ENCODE measurements at places on chromosomes 1 and 21. TPM values are rescaled to one million over a fixed set of nuclear protein-coding genes. Genes with fewer than 3 reads are reported as not detected.
A peak's percentile ranks its signal among the peaks of the same experiment; 100 is the strongest.

DNA sequence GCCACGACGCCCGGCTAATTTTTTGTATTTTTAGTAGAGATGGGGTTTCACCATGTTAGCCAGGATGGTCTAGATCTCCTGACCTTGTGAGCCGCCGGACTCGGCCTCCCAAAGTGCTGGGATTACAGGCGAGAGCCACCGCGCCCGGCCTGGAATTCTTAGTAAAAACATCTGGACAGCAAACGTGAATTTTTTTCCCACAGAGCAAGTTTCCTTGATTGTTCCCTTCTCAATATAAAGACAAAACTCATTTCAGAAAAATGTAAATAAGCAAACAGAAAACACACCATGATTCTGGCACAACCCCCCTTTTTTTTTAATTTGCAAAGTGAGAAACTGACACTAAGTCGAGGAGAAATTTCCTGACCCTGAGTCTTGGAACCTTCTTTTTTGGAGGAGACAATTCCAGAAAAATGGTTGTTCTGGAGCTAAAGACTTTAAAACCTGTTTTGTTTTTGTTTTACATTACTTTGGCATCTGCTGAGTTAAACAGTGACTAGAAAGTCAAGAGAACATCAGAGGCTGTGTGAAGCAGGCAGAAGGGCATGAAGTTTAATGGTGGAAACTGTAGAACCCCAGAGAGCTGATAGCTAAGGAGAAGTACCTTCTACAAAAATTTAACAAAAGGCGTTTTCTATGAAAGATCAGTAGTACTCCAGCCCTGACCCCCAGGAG is 10.3 kb upstream of the HMGCS2 start:
- no peak overlapping the region for H3K27ac ChIP-seq
- no peaks in the 10 kb centered on the region for H3K4me1 ChIP-seq
- H3K36me3 ChIP-seq: no peaks in the 10 kb centered on the region
- no peak for DNase-seq
- no peaks in the 10 kb centered on the region for H3K27me3 ChIP-seq

GRCh38 chr21:46397211-46397905 is 61.3 kb upstream of the DIP2A start:
- peaks cover 26% of the 10 kb centered on the region for H3K36me3 ChIP-seq
- no peak overlapping the region for H3K4me3 ChIP-seq
- H3K27ac ChIP-seq: no peak overlapping the region
- DNase-seq: no peak
- H3K27me3 ChIP-seq: no peaks in the 10 kb centered on the region
- H3K4me1 ChIP-seq: no peaks in the 10 kb centered on the region

GRCh38 chr1:30976143-30976542 is 67.6 kb upstream of the SDC3 start:
- no peak overlapping the region for H3K27ac ChIP-seq
- peaks cover 49% of the 10 kb centered on the region for H3K36me3 ChIP-seq
- H3K27me3 ChIP-seq: no peaks in the 10 kb centered on the region
- H3K4me3 ChIP-seq: no peak overlapping the region

DNA sequence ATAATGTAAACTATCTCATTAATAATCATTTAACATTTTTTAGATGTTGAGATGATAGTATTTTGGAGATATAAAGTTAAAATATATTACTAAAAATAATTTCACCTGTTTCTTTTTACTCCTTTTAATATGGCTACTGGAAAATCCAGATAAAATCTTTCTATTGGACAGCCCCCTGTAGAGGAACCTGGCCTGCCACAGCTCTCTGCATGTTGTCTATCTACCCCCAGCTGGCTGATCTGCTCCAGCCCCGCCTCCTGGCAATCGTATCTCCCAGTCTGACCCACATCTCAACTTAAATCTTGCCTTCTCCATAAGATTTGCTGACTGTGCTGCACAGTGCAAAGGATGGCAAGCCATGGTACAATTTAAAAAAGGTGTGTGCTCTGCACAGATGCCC is 182.8 kb downstream of the SIPA1L2 start:
- no peak for DNase-seq
- H3K27me3 ChIP-seq: no peaks in the 10 kb centered on the region
- no peak overlapping the region for H3K4me3 ChIP-seq

- no peaks in the 10 kb centered on the region for H3K27me3 ChIP-seq
- H3K4me3 ChIP-seq: no peak overlapping the region
- no peaks in the 10 kb centered on the region for H3K4me1 ChIP-seq
- no peaks in the 10 kb centered on the region for H3K36me3 ChIP-seq
These were observed 205.5 kb downstream of the KCNJ6 start for GRCh38 chr21:37710546-37711285.

DNA sequence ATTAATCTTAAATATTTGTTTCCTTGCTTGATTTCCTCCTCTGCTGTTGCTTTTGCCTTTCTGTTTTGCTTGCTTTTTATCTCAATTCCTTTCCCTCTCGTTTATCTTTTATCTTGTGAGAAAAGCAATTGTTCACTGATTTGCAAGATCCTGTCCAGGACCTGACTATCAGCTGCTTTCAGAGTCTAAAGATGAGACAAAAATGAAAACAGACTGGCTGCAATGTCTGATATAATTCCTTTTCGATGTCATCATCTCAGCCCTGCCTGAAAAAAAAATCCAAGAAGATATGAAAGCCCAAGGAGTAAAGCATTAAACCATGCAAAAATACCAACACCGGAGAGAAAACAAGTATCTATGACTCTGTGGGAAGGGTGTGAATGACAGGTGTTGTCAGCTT is 225.5 kb downstream of the PATJ start:
- no peaks in the 10 kb centered on the region for H3K4me1 ChIP-seq
- H3K4me3 ChIP-seq: no peak overlapping the region
- H3K27ac ChIP-seq: no peak overlapping the region
- DNase-seq: no peak
- no peaks in the 10 kb centered on the region for H3K27me3 ChIP-seq

GRCh38 chr21:28590676-28591075 is 402.0 kb downstream of the LTN1 start:
- no peaks in the 10 kb centered on the region for H3K27me3 ChIP-seq
- no peak for DNase-seq
- H3K27ac ChIP-seq: no peak overlapping the region
- no peaks in the 10 kb centered on the region for H3K4me1 ChIP-seq
- H3K4me3 ChIP-seq: no peak overlapping the region

GRCh38 chr1:116814926-116815723 is 60.9 kb downstream of the CD2 start:
- no peaks in the 10 kb centered on the region for H3K36me3 ChIP-seq
- no peaks in the 10 kb centered on the region for H3K27me3 ChIP-seq
- no peak for DNase-seq
- H3K27ac ChIP-seq: no peak overlapping the region

DNA sequence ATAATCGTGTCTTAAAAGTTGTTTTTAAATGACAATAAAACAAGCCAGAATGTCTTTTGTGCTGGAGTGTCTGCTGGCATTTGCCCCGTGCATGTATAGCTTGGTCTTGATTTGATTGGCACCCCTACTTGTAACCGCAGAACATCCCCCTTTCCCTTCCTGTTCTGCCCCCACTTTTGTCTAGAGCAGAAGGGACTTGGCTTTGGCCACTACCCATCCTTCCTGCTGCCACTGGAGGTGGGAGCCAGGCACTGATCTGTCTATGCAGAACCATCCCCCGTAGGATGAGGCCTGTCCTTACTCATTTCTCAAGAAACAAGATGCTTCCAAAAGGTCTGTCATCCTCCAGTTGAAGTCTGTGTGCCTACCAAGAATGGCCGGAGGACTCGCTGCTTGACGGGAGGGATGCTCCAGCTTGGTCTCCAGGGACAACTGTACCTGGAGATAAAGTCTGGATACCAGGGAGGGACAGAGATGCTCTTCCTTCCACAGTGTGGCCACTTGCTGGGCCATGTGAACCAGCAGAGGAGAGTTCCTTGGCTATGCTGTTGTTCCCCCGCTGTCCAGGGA is 1.1 kb upstream of the SLC27A3 start:
- H3K27me3 ChIP-seq: no peaks in the 10 kb centered on the region
- H3K27ac ChIP-seq: peak overlapping the region; percentile 96
- peaks cover 21% of the 10 kb centered on the region for H3K36me3 ChIP-seq
- no peak overlapping the region for H3K4me3 ChIP-seq

- H3K4me1 ChIP-seq: no peaks in the 10 kb centered on the region
- H3K4me3 ChIP-seq: no peak overlapping the region
- H3K36me3 ChIP-seq: no peaks in the 10 kb centered on the region
- no peaks in the 10 kb centered on the region for H3K27me3 ChIP-seq
- H3K27ac ChIP-seq: no peak overlapping the region
These were observed 498.2 kb downstream of the PLPP3 start for GRCh38 chr1:56081173-56081572.

DNA sequence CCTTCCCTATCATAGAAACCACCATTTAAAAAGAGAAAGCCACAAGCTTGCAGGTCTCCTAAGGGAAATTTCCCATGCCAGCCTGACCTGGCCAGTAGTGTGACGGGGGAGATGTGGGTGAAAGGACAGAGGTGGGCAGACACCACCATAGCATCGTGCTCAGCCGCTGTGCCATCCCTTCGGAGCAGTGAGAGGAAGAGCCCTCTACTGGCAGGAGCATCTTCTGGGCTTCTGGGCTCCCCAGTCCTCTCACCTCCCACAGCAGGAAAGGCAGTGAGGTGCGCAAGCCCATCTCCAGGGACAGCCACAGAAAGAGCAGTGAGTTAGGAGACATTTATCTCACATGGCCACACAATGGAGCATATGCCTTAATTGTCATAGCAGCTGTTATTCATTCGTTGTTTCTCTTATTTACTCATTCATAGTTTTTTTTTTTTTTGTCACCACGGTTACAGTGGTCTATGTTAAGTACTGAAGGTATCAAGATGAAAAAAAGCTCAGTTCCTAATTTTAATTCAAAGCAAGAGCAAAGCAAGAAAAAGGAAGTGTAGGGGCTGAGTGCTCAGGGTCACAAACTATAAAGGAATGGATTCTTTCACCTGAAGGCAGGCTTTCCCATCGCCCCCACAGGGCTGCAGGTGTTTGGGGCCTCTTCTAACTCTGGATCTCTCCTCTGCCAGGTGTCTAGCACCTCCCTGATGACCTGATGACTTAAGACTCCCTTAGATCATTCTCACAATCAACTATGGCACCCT is 48.8 kb upstream of the CAMK1G start:
- H3K4me1 ChIP-seq: no peaks in the 10 kb centered on the region
- H3K27ac ChIP-seq: no peak overlapping the region
- no peak for DNase-seq
- H3K4me3 ChIP-seq: no peak overlapping the region

DNA sequence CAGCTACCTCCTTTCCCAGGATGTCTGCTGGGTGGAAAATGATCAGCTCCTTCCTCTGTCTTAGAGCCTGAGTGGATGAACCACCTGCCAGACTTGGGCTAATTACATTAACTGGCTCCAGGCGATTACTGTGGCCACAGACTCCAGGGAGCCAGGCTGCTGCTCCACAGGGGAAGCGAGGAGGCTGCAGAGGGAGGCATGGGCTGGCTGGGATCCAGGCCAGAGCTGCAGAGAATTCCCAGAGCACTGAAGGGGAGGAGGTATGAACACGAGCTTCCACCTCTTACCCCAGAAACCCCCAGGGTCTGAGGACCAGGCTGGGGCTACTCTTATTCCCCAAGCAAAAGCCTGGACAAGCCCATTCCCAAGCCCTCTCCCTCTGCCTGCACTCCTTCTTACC is 136.0 kb upstream of the KLHDC7A start:
- no peaks in the 10 kb centered on the region for H3K36me3 ChIP-seq
- no peak overlapping the region for H3K27ac ChIP-seq
- no peaks in the 10 kb centered on the region for H3K4me1 ChIP-seq
- peaks cover 38% of the 10 kb centered on the region for H3K27me3 ChIP-seq
- DNase-seq: no peak

DNA sequence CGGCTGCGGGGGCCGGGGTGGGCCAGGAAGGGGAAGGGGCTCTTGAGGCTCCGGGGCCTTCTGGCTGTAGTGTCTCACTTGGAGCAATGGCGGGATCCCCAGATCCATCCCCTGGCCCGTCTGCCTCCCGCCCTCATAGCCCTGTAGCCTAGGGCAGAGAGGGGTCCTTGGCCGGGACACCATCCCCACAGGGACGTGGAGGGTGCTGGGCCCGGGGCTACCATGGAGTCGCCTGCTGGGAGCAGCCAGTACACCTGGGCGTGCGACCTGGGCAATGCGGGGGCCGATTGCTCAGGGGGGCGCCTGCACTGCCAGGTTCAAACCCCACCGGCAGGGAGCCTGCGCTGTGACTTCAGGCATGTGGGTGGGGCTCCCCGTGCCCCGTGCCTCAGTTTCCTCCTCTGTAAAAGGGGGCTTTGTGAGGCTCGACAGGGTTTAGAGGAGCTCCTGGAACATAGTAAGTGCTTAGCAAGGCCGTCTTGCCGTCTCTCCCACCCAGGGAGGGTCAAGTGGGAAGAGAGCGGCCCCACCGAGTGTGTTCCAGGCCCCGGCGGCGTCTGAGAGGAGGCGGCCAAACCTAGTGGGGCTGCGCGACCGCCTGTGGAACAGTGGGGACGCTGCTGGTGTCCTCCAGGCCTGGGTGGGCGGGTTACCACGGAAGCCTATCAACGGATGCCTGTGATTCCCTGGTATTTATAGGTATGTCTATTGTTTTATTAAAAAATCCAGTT is 20.8 kb downstream of the PRKCZ start:
- H3K4me1 ChIP-seq: no peaks in the 10 kb centered on the region
- no peak overlapping the region for H3K27ac ChIP-seq
- H3K4me3 ChIP-seq: no peak overlapping the region
- DNase-seq: no peak

DNA sequence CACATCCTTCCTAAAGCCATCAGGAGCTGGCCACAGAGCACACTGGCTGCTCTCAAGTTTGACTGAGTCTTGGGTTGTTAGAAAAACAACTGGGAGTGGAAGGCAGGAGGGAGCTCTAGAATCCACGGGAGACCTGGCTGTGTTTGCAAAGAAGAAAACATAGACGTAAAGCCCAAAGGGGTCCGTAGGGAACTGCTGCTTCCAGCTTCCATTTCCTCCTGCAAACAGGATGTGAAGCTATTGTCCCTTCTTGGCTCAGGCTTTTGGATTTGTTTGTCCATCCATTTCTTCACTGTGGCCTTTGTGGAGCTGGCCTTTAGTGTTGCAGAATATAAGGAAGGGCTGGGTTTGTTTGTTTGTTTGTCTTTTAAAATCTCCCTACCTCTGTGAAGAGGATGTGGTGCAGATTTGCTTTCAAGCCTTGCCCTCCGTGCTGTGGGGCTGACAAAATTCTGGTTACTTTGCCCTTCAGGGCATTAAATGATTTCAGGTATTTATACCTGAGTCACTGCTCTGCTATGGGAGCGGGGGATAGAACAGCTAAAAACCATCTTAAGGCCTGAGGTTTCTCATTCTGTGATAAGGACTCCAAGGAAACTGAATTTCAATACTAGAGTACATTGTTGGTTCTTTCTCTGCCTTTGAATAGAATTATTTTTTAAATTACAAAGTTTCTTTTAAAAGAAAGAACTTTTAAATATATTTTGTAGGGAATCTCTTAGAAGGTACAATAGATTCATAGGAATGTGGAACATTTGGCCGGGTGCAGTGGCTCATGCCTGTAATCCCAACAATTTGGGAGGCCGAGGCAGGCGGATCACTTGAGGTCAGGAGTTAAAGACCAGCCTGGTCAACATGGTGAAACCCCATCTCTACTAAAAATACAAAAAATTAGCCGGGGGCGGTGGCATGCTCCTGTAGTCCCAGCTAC is 74.3 kb downstream of the MPZL1 start:
- no peak for DNase-seq
- no peak overlapping the region for H3K27ac ChIP-seq
- peaks cover 11% of the 10 kb centered on the region for H3K4me1 ChIP-seq
- no peaks in the 10 kb centered on the region for H3K27me3 ChIP-seq
- no peaks in the 10 kb centered on the region for H3K36me3 ChIP-seq

The RYR2 gene
- total RNA-seq: 0.02 TPM

The SPATC1L gene
- total RNA-seq: 1.3 TPM

The CFHR5 gene
- not detected for total RNA-seq

The LRRN2 gene
- total RNA-seq: 3.2 TPM

The C4BPA gene
- 0.32 TPM for total RNA-seq

The CRP gene
- total RNA-seq: 1.3 TPM

The GPR61 gene
- total RNA-seq: not detected

The HEYL gene
- total RNA-seq: 8.8 TPM

The LINGO4 gene
- total RNA-seq: not detected

The RGSL1 gene
- total RNA-seq: not detected

The KIF2C gene
- 92.6 TPM for total RNA-seq

The ABCD3 gene
- 48.8 TPM for total RNA-seq

The CCDC190 gene
- not detected for total RNA-seq

Measured in HCT116 (cell line).